ENCODE measurements at places on chromosomes 5 and 9.

DNA sequence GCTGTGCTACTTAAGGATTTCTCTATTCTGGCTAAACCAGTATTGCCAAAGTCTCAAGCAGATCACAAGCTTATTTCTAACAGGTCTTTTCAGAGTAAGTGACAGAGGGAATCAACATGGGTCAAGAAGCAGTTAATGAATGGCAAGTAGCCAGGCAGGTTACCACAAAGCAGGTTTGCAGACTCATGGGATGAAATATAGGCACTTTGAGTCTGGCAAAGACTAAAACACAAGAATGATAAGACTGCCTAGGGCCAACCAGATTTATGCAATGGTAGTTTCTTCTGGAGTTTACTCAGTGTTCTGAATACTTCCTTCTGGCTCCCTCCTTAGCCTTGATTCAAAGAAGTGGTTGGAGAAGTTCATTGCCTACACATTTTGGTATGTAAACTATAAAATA, 3.6 kb downstream of the HMGCS1 start:
- no peak for DNase-seq

DNA sequence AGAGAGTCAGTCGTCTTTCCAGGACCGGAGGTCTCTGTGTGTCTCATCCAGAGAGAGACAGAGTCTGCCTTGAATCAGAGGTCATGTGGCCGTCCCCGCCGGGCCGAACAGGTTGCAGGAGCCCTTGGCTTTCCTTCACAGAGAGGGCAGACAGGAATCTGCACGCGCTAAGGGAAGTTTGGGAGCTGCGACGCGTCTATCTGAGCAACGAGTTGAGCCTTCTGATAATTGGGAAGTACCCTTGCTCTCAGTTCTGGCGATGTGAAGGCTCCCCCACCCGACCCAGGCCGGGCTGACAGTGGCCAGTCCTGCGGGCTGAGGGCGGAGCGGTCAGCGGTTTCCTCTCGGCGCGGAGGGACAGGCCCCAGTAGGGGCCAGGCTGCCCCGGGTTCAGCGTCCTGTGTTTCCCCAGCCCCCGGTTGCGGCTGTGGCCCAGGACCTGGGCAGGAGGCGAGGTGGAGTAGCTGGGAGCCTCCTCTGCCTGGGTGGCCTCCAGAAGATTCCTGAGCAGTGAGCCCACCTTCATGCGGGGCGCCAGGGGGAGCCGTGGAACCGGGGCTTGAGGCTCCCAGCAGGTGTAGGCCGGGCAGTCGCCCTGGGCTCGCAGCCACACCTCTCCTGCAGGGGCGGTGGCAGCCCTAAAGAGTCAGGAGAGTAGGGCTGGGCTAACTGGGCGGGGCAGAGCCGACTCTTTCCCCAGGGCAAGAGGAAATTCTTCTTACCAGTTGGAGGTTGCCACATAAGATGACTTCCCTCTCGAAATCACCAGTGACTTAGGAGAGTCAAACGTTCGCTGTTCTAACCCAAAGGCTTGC, 13.9 kb downstream of the NR2F1 start:
- DNase-seq = no peak

GRCh38 chr5:162154242-162154641, 86.7 kb downstream of the GABRG2 start:
- DNase-seq = no peak

GRCh38 chr9:27542508-27542907, 12.9 kb upstream of the MOB3B start:
- DNase-seq = no peak

- no peak for DNase-seq
These were observed 292.5 kb downstream of the ATPSCKMT start for GRCh38 chr5:9957214-9957613.

- DNase-seq = peak; percentile 62
These were observed 2.9 kb upstream of the FOXD1 start for GRCh38 chr5:73451224-73452130.

GRCh38 chr5:31638748-31639418, at the start of gene PDZD2:
Gene PDZD2, plus strand, starts transcription at chr5:31639131.
- peak; percentile 60 for DNase-seq

GRCh38 chr9:94080249-94080648, 4.0 kb upstream of the PTPDC1 start:
- DNase-seq = no peak

DNA sequence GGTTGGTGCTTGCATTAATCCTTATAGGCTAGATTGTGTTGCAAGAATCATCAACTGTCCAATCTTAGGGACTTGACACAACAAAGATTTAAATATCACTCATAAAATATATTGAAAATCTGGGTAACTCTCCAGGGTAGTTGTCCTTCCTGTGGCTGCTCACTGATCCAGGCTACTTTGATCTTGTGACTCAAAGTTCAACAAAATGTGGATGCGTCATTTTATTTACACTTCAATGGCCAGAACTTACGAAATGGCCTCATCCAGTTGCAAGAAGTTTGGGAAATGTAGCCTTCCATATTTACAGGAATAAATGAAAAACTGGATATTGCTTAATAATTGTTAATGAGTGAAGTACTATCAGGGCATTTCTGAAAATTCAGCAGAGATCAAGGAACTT, 235.5 kb upstream of the ACTBL2 start:
- DNase-seq = no peak

- no peak for DNase-seq
These were observed 428.4 kb upstream of the MPDZ start for GRCh38 chr9:13707612-13708576.

GRCh38 chr5:31355337-31355736, 161.9 kb downstream of the CDH6 start:
- DNase-seq = no peak

GRCh38 chr9:130186051-130186450, 13.8 kb downstream of the NCS1 start:
- DNase-seq = no peak

GRCh38 chr5:128199104-128199503, 115.5 kb downstream of the SLC12A2 start:
- DNase-seq = no peak

DNA sequence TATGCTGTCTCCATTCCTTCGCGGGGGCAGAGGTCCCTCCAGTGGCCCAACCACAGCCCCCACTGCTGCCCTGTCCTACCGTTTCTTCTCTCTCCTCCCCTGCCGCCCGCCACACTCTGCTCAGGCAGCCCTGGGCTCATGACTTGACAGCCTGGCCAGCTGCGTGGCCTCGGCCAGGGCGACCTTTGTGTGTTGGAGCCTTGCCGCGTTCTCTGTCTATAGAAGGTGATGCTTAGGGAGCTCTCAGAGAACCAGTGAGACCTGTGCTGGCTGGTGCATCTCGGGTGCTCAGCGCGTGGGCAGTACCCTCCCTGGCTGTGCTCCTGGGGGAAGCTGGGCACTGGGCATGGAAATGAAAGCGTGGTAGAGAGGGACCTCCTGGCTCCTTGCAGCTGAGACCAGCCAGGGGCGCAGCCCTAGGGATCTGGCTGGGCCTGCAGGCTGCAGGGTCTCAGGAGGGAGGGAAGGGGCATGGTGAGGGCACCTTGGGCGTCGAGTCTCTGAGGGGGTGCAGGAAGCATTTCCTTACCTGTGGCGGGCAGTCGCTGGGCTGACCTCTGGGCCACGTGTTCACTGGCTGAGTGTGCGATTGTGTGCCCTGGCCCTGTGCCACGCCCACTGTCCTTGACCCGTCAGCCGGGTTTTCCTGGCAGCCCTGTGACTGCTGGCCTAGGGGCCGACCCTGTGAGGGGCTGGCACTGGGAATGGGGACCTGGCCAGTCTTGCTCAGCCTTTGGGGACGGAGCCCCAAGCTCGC, 50.3 kb downstream of the RXRA start:
- no peak for DNase-seq

GRCh38 chr9:95147452-95148207, 169.9 kb downstream of the FANCC start:
- no peak for DNase-seq

GRCh38 chr9:21813575-21814473, 11.4 kb downstream of the MTAP start:
- peak; percentile 52 for DNase-seq

GRCh38 chr5:92309336-92309991, 926.3 kb upstream of the ARRDC3 start:
- no peak for DNase-seq

DNA sequence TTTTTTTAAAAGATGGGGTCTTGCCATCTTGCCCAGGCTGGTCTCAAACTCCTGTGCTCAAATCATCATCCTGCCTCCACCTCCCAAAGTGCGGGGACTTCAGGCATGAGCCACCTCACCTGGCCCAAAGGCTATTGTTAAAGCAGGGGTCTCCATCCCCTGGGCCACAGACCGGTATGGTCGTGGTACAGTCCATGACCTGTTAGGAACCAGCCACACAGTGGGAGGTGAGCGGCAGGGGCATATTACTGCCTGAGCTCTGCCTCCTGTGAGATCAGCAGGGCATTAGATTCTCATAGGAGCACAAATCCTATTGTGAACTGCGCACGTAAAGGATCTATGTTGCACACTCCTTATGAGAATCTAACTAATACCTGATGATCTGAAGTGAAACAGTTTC, 7.3 kb upstream of the NOL6 start:
- no peak for DNase-seq

GRCh38 chr9:2345013-2345412, 276.6 kb upstream of the VLDLR start:
- DNase-seq = no peak

Measured in activated CD4-positive, alpha-beta T cell treated with anti-CD3 and anti-CD28 coated beads, Interleukin-2, amount 50 U/mL, for 1 hour (primary cell).